ENCODE measurements at places on chromosomes 16 and 17.

DNA sequence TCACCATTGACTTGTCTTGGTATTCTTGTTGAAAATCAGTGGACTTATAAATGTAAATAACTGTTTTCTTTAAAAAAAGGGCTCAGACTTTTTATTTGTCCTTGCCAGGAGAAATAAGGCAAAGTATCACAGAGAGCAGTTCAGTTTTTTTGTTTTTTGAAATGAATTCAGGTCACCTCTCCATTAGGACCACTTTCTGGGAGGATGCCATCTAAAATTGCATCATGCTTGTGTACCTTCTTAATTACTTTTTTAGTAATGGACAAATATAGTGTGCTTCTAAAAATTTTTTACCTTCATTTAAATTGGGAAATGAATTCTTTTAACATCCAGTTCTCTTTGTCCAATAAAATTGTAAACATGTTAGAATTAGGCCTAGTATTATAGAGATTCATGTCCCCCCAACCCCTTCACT lies 210.0 kb downstream of the BCAS3 start:
- no peak for DNase-seq

DNA sequence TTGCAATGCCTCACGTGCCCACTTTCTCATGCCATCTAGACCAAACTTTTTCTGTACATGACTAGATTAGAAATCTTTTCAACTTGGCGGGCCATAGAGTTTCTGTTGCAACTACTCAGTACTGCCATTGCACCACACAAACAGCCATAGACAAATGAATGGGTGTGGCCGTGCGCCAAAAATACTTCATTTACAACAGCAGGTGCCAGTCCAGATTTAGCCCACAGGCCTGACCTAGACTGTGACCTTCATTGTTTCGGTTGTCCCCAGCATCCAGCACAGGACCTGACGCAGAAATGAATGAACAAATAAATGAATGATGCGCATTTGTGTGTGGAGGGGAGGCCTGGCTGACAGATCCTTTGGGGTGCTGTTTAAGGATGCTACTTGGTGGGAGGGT lies 14.3 kb upstream of the PDK2 start:
- DNase-seq = no peak

GRCh38 chr17:21160401-21160800 lies 33.6 kb downstream of the DHRS7B start:
- no peak for DNase-seq

- no peak for DNase-seq
Measured at GRCh38 chr16:88303890-88304819, 78.6 kb upstream of the ZNF469 start.

DNA sequence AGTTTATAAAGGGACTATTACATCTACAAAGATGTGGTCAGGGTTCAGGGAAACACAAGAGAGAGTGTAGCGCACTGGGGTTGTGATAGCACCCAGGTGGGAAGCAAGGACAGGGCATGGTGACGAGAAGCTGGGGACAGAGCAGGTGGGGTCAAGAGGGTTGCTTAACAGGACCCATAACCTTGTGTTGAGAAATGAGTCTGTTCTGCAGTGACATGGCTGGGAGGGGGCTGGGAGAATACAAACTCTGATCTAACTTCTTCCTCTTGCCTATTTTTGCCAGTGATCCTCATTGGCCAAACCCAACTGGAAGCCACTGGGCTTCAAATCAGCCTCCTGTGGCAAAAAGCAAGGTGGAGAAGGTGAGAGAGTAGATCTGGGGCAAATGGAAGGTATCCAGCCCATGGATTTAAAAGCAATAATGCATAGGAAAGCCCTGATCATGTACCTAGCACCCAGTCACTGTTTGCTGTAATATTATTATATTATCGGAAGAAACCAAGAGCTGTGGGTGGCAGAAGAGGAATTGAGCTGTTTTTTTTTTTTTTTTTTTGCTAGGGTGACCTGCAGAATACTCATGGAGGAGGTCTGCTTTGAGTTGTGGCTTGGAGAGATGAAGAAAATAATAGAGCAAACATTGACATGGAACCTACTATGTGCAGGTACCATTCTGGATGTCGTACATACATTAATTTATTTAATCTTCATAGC lies 76.9 kb upstream of the ZFHX3 start:
- DNase-seq = no peak
